NCI-H2081 (cell line): ENCODE measurements at places on chromosomes 6 and 20.

- no peak for DNase-seq
Observed at GRCh38 chr6:147447835-147448611, 60.5 kb upstream of the SAMD5 start.

DNA sequence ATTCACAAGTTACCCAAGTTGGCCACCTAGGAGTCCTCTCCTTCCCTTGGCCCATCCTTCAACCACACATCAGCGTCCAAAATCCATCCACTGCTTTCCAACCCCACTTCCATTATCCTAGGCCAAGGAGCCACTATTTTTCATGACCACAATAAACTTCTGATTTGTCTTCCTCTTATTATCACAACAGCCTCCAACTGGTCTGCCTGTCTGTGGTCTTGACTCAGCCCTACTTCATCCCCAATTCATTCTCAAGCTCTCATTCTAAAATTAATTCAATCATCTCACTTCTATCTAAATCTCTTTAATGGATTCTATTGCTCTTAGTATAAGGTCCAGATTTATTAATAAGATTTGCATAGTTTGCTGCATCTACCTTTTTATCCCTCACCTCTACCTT lies 189.0 kb upstream of the PRDM1 start:
- no peak for DNase-seq

DNA sequence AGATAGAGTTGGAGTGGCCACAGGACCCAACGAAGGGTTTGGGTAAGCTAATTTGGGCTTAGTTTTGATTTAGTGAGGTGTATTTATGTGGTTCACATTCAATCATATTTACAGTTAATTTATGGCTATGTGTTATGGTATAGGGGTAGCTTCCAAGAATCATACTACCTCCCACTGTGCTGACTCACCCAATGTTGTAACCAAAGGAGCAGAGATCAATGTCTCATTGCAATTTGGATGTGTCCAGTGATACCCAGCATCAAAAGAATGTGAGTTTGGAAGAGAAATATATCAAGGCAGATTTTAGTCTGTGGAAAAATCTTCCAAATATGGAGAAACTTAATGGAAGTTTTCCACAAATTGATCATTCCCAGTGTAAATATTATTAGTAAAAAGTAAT lies 25.3 kb upstream of the SMIM8 start:
- no peak for DNase-seq

DNA sequence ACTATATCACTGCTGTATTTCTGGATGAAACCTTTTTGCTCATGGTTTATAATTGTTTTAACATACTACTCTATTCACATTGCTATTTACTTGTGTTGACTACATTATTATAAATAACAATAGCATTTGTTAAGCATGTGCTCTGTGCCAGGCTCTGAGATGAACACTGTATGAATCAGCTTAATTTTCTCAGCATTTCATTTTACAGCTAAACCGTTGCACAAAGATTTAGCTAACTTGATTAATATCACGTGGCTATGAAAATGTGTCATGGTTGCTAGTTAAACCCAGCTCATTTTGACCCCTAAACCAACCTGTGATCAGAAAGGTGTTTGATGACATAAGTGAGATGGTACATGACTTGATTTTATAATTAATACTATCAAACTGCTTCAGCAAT lies 77.5 kb downstream of the NCOA7 start:
- no peak for DNase-seq

DNA sequence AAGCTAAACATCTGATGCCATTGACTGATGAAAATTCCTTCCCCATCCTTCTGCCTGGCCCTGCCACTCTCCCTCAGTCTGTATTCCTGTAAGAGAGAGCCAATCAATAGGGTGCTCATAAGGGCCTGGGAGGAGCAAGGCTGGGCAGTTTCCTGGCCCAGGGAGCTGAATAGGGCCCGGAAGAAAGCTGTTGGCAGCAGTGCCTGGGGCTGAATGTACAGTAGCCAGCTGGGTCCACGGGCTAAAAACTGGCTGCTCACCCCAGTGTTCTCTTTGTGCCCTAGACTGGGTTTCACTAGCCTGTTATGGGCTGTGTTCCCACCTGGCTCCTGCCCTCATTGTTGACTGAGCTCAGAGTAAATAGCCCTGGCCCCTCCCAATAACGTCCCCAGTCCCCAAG lies 1.7 kb upstream of the WFDC2 start:
- DNase-seq, result peak; percentile 83

- no peak for DNase-seq
Observed at GRCh38 chr6:22320750-22321149, 23.9 kb upstream of the PRL start.

- no peak for DNase-seq
Observed at GRCh38 chr6:12608016-12608860, 108.3 kb upstream of the PHACTR1 start.

DNA sequence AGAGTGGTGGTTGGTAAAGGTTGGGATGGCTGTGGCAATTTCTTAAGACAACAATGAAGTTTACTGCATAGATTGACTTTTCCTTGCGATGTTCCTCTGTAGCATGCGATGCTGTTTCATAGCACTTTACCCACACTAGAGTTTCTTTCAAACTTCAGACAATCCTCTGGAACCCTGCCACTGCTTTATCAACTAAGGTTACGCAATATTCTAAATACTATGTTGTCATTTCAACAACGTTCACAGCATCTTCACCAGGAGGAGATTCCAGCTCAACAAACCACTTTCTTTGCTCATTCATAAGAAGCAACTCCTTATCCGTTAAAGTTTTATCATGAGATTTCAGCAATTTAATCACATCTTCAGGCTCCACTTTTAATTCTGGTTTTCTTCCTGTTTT lies 161.2 kb upstream of the NRSN1 start:
- DNase-seq, result no peak
